ENCODE measurements at places on chromosomes 7 and 10. TPM values are rescaled to one million over a fixed set of nuclear protein-coding genes. Genes with fewer than 3 reads are reported as not detected.

The CYP17A1 gene
- 116 TPM for total RNA-seq

The SRGN gene
- total RNA-seq: 155 TPM

The HECW1 gene
- total RNA-seq: not detected

The GRM3 gene
- not detected for total RNA-seq

The OR2A42 gene
- not detected for total RNA-seq

The PON3 gene
- total RNA-seq: not detected

DNA sequence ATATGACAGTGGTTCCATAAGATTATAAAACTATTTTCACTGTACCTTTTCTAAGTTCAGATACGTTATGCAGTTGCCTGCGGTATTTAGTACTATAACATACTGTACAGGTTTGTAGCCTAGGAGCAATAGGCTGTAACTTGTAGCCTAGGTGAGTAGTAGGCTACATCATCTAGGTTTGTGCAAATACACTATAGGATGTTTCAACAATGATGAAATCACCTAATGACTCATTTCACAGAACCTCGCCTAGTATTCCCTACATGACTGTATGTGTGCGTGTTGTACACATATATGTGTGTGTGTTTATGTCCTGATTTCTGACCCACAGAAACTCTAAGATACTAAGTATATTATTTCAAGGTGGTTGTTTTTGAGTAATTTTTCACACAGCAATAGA, 139.0 kb downstream of the HERPUD2 start:
- no peaks in the 10 kb centered on the region for H3K4me1 ChIP-seq
- no peaks in the 10 kb centered on the region for H3K27me3 ChIP-seq

DNA sequence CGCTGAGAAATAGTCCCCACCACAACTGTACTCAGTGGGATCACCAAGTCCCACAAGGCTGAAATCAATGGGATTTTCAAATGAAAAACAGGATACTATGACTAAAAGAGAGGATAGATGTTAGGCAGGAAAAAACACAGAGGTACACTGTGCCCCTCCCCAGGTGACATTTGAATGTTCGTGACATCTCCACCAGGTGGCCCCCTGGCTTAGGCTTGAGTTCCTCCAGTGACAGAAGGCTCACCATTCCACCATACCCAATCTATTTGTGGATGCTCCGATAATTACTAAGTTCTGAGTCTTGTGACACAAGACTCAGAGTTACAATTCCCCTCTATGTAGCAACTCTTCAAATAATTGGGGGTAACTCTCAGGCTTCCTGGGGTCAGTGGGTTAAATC, 77.5 kb upstream of the KCNMA1 start:
- H3K4me3 ChIP-seq: no peak overlapping the region
- no peaks in the 10 kb centered on the region for H3K36me3 ChIP-seq
- no peak overlapping the region for H3K27ac ChIP-seq
- no peaks in the 10 kb centered on the region for H3K4me1 ChIP-seq

DNA sequence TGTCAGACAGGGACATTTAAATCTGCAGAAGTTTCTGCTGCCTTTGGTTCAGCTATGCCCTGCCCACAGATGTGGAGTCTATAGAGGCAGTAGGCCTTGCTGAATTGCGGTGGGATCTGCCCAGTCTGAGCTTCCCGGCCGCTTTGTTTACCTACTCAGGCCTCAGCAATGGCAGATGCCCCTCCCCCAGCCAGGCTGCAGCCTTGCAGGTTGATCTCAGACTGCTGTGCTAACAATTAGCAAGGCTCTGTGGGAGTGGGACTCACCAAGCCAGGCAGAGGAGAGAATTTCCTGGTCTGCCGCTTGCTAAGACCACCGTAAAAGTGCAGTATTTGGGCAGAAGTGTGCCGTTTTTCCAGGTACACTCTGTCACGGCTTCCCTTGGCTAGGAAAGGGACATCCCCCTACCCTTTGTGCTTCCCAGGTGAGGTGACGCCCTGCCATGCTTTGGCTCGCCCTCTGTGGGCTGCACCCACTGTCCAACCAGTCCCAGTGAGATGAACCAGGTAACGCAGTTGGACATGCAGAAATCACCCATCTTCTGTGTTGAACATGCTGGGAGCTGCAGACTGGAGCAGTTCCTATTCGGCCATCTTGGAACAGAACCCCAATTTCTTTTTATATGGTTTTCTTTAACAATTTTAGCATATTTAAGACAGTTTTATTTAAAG, 28.4 kb upstream of the VWDE start:
- H3K27me3 ChIP-seq: no peaks in the 10 kb centered on the region
- H3K36me3 ChIP-seq: no peaks in the 10 kb centered on the region
- no peak overlapping the region for H3K4me3 ChIP-seq
- no peak for DNase-seq
- H3K27ac ChIP-seq: no peak overlapping the region

DNA sequence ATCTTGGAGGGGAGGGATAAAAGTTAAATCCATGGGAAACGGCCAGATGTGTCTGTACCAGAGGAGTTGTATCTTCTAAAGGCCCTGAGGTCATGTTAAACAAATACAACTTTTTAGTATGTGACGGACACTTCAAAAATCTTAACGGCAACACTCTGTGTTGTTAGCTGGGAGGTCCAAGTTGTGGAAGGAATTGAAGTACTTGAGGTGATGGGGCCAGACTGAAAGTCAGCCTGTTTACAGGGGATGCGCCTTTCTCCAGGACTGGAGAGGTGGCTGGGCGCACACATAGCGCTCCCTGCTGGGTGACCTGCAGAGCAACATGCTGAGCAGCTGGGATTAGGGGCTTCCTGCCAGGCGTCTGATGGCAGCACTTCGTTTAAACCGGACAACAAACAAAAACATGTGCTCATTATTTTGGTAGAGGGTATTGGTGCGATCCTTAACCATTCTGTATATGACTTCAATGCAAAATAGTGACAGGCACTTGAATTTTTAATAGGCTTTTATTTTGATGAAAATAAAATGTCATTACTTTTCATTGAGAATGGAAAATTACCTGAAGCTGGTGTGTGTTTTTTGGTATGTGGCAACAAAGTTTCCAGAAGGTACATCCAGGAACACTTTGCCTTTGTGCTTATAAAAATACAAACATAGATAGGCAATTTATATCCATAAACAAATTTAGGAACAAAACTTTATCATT, 198.2 kb downstream of the MLLT10 start:
- no peaks in the 10 kb centered on the region for H3K27me3 ChIP-seq
- DNase-seq: no peak
- H3K27ac ChIP-seq: no peak overlapping the region
- peaks cover 22% of the 10 kb centered on the region for H3K36me3 ChIP-seq
- H3K4me1 ChIP-seq: no peaks in the 10 kb centered on the region

DNA sequence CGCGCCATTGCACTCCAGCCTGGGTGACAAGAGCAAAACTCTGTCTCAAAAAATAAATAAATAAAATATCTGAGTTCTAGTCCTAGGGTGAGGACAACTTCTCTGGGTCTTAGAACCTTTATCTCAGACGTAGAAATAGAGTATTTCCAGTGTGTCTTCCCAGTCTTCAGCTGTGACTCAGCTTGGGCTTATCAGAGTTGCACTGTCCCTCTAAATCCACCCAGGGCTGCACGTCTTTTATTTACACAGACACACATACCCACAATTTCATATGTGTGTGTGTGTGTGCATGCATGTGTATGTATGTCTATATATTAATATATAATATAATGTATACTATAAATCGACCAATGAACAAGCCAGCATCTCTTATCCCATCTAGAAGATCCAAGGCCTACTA, 13.0 kb upstream of the PDIA4 start:
- no peak overlapping the region for H3K4me3 ChIP-seq
- no peak overlapping the region for H3K27ac ChIP-seq
- no peaks in the 10 kb centered on the region for H3K27me3 ChIP-seq
- H3K36me3 ChIP-seq: no peaks in the 10 kb centered on the region

- H3K4me1 ChIP-seq: no peaks in the 10 kb centered on the region
- no peak overlapping the region for H3K27ac ChIP-seq
- no peaks in the 10 kb centered on the region for H3K36me3 ChIP-seq
Measured at GRCh38 chr7:155265144-155265543, 32.5 kb upstream of the INSIG1 start.

DNA sequence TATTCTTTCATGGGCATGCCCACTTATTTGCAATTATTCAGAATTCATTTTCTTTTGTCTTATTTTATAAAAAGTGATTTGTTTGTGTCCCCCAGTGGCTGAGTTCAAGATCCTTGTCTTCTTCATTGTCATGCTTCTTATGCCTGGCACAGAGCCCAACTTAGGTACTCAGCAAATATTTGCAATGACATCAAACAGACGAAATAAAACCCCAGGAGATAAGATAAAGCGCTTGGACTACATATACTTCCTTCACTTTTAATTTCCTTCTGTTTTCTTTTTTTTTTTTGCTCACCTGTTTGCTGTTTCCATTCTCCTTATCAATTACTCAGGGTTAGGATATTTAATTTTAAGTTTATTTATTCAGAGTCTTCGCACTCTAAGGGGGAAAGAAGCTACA, 225.0 kb downstream of the SDHAF3 start:
- H3K36me3 ChIP-seq: no peaks in the 10 kb centered on the region
- H3K27ac ChIP-seq: no peak overlapping the region
- H3K4me1 ChIP-seq: no peaks in the 10 kb centered on the region
- DNase-seq: no peak

GRCh38 chr7:71386152-71386785, 254.3 kb downstream of the GALNT17 start:
- no peaks in the 10 kb centered on the region for H3K36me3 ChIP-seq
- DNase-seq: peak; percentile 45
- no peak overlapping the region for H3K27ac ChIP-seq
- H3K4me3 ChIP-seq: no peak overlapping the region

- H3K36me3 ChIP-seq: no peaks in the 10 kb centered on the region
- H3K27me3 ChIP-seq: no peaks in the 10 kb centered on the region
- no peak overlapping the region for H3K4me3 ChIP-seq
- no peak for DNase-seq
Measured at GRCh38 chr7:120402079-120402767, 129.2 kb downstream of the KCND2 start.

- H3K27me3 ChIP-seq: no peaks in the 10 kb centered on the region
- no peak for DNase-seq
- H3K4me3 ChIP-seq: no peak overlapping the region
- no peaks in the 10 kb centered on the region for H3K36me3 ChIP-seq
- no peak overlapping the region for H3K27ac ChIP-seq
- no peaks in the 10 kb centered on the region for H3K4me1 ChIP-seq
Measured at GRCh38 chr10:55474258-55474657, 673.2 kb upstream of the PCDH15 start.

- H3K4me3 ChIP-seq: no peak overlapping the region
- H3K27me3 ChIP-seq: no peaks in the 10 kb centered on the region
- no peak for DNase-seq
- peaks cover 11% of the 10 kb centered on the region for H3K4me1 ChIP-seq
Measured at GRCh38 chr10:112622786-112623185, 175.8 kb downstream of the VTI1A start.

GRCh38 chr10:100741378-100742075, 3.9 kb upstream of the PAX2 start:
- no peak overlapping the region for H3K4me3 ChIP-seq
- peaks cover 47% of the 10 kb centered on the region for H3K4me1 ChIP-seq
- H3K27ac ChIP-seq: no peak overlapping the region
- H3K27me3 ChIP-seq: peaks cover 77% of the 10 kb centered on the region

DNA sequence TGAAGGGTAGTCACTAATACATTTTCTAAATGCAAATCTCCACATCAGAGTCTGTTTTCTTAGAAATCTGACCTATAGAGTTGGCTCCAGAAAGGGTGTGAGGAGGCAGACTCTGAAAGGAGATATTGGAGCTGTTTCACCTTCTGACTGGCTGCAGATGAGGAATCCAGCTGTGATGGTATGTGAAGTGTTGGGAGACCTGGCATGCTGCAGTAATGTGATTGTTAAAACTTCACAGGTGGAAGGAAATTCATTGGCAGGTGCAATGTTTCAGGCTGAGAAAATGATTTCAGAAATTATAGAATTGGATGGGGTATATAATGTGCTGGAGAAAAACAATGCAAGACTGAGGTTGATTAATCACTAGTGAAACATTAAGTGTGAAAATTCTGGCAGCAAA, 1134.0 kb upstream of the LRRN3 start:
- H3K27me3 ChIP-seq: no peaks in the 10 kb centered on the region
- no peaks in the 10 kb centered on the region for H3K36me3 ChIP-seq
- DNase-seq: no peak
- H3K4me1 ChIP-seq: no peaks in the 10 kb centered on the region

DNA sequence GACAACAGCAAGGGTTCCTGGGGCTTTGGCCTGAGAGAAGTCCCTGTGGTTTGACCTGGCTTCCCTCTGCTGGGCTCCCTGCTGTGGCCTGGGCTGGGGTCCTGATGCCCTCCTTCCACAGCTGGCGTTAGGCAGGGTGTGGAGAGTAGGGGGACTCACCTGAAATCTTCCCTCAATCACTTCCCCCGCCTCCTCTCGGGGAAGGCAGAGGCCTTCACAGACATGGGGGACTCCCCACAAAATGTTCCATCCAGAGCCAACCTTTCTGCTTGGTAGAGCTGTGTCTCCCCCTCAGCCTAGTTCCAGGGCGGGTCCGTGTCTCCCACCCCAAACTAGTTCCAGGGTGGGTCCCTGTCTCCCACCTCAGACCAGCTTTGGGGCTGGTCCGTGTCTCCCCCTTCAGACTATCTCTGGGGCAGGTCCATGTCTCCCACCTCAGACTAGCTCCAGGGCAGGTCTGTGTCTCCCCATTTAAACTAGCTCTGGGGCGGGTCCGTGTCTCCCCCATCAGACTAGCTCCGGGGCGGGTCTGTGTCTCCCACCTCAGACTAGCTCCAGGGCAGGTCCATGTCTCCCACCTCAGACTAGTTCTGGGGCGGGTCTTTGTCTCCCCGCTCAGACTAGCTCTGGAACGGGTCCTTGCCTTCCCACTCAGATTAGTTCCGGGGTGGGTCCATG, 2.2 kb downstream of the PVRIG start:
- H3K27me3 ChIP-seq: no peaks in the 10 kb centered on the region
- no peak overlapping the region for H3K4me3 ChIP-seq
- peak overlapping the region; percentile 10 for H3K27ac ChIP-seq
- no peaks in the 10 kb centered on the region for H3K4me1 ChIP-seq
- peaks cover 4% of the 10 kb centered on the region for H3K36me3 ChIP-seq

- H3K27me3 ChIP-seq: no peaks in the 10 kb centered on the region
- DNase-seq: no peak
- peaks cover 5% of the 10 kb centered on the region for H3K4me1 ChIP-seq
- peaks cover 3% of the 10 kb centered on the region for H3K36me3 ChIP-seq
- no peak overlapping the region for H3K4me3 ChIP-seq
Measured at GRCh38 chr7:75604408-75604807, 112.3 kb downstream of the SPDYE5 start.

DNA sequence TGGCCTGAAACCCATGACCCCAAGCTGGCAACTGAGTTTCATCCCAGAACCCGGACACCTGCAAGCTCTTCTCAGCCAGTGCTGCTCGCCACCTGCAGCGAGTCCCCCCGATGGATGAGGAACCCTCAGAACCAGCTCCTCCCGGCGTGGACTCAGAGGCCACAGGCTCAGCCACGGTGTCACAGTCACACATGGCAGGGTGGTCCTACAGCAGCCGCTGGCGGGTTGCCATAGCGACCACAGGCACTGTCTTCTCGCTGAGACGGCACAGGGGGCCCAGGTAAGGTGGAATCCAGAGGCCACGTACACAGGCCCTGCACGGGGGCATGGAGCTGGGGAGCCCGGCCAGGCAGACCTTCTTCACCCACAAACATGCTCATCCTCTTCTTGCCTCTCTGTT, 53.4 kb downstream of the DPYSL4 start:
- no peak overlapping the region for H3K27ac ChIP-seq
- no peaks in the 10 kb centered on the region for H3K4me1 ChIP-seq
- H3K4me3 ChIP-seq: no peak overlapping the region

GRCh38 chr10:43964486-43964885, 315.8 kb upstream of the ZNF32 start:
- H3K4me3 ChIP-seq: no peak overlapping the region
- peaks cover 50% of the 10 kb centered on the region for H3K4me1 ChIP-seq
- peak overlapping the region; percentile 68 for H3K27ac ChIP-seq
- H3K36me3 ChIP-seq: no peaks in the 10 kb centered on the region
- no peaks in the 10 kb centered on the region for H3K27me3 ChIP-seq

Measured in ascending aorta (tissue), 2 donors.